ENCODE measurements at places on chromosomes 2 and 18.

DNA sequence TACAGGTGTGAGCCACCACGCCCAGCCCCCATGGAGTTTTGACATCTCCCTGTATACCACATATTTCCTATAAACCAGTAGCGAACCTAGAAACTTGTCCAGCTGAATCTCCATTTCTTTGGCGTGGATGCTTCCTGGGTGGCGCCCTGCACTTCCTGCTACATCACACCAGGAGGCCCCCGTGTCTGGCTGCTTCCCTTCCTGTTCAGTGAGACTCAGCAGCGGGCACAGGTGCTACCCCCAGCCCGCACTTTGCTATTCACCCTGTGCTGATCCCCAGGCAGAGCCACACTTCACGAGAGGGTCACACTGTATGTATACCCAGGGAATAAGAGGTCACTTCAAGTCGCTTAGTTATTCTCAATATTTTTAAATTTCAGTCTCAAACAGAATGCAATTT lies 35.0 kb downstream of the CYP27C1 start:
- DNase-seq, result no peak

GRCh38 chr18:45910405-45911023 lies 56.6 kb downstream of the EPG5 start:
- peak; percentile 2 for DNase-seq

DNA sequence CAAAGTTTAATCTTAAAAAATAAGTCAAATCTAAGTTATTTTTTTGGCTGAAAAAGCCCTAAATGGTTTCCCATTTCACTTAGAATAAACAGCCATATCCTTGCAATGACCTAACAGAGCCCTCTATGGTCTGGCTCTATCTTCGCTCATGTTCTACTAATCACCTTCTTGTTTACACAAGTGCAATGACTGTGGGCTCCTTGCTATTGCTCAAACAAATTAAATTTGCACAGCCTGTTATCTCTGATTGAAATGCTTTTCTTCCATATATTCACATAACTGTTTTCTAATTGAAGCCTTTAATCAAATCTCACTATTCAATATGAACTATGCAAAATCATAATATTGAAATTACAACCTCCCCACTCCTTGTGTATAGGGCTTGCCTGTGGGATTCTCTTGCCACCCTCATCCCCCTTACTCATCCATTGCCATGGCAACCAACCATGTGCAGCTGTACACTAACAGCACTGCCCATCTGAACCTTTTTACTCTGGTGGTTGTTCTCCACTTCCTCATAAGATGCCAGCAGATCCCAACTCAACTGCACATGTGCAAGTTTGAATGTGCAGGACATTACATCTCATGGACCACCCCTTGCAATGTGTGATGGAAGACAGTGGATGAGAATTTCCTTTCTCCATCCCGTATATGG lies 1083.2 kb downstream of the SOCS6 start:
- DNase-seq, result no peak

GRCh38 chr2:138239902-138240491 lies 261.6 kb upstream of the SPOPL start:
- DNase-seq, result no peak

DNA sequence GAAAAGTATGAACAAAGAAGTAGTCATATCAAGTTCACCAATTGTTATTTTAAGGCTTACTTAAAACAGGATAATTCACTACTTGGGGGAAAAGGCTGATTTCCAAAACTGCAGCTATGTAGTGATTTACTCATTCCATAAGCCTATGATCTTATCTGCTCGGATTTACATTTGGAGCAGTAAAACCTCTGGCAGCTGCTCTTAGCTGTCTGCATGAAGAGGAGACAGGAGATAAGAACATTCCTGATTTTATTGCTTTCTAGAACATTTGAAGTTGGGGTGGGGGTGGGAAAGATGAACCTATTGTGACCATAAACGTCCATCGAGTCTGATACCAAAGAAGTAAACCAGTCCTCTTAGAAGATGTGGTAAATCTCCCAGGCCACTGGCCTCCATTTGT lies 120.9 kb downstream of the MMADHC start:
- DNase-seq, result peak; percentile 53

GRCh38 chr2:47230418-47230817 lies 75.3 kb upstream of the STPG4 start:
- no peak for DNase-seq

DNA sequence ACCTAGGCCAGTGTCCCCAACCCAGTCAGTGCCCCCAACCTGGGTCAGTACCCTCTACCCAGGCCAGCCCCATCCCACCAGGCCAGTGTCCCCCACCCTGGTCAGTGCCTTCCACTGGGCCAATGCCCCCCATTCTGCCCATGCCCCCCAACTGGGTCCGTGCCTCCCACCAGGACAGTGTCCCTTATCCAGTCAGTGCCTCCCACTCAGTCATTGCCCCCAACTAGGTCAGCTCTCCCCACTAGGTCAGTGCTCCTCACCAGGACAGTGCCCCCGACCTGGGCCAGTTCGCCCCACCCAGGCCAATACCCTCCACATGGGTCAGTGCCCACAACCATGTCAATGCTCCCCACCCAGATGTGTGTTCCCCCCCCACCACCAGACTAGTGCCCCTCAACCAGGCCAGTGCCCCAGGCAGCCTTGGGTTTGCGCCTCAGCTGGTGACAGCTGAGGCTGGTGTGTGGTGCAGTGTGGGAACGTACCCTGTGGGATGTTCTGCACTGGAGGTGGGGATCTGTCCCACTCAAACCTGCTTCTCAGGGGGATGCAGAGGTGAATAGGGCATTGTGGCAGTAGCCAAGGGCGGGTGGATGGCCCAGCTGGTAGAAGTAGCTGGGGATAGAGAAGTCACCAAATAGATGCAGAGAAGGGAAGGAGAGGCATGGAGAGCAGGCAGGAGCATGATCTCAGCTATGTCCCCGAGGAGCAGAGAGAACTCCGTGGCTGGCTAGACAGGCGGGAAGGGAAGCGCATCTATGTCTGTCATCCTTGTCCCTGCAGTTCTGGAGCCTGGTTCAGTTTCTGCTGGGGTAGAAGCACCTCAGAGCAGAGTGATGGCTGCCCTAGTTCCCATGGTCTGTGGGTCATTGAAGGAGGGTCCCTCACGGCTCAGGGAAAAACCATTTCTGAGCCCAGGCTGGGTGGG lies 168.8 kb downstream of the SH3RF3 start:
- DNase-seq, result no peak

GRCh38 chr2:96533292-96534073 lies 3.1 kb upstream of the ARID5A start:
- peak; percentile 30 for DNase-seq

- no peak for DNase-seq
Measured at GRCh38 chr2:183416753-183417152, 292.5 kb downstream of the NUP35 start.

- no peak for DNase-seq
Measured at GRCh38 chr2:171149986-171150693, 10.6 kb downstream of the TLK1 start.

GRCh38 chr2:17877811-17878280 lies 621 bp upstream of the KCNS3 start:
- DNase-seq, result no peak

- DNase-seq, result no peak
Measured at GRCh38 chr2:233256048-233256447, 4.6 kb downstream of the ATG16L1 start.

DNA sequence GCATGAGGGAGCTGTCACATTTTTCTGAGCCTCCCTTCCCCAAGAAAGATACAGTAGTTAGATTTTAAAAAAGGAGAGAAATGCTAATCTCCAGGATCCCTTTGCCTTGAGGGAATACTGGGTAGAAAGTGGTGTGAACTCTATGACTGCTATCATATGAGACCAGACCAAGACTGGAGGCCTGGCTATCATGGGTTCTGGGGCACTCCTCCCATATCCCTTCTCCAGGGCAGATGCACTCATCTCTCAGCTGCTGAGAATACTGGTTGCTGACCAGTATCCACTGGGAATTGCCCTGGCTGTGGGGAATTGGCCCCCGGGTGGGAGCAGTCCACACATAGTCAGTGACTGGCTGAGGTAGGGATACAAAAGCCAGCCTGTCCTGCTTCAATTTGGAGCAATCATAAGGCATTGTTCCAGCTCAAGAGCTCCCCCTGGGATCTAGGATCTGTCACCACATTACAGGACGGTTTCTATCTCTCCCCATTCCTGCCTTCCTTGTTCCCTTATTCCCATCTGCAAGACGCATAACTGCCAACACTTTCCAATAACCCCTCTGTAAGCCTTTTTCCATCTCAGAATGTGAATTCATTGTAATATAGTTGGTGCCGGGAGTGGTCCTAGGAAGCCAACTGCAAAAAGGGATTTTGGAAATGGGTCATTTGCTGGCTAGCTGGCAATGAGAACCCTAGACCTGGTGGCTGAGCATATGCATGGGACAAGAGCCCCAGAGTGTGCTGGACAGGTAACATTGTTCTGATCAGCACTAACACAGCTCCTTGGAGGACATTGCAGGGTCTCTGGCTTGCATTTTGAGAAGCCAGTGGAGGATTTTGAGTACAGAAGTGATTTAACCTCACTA lies 35.4 kb upstream of the REEP1 start:
- DNase-seq, result peak; percentile 24

DNA sequence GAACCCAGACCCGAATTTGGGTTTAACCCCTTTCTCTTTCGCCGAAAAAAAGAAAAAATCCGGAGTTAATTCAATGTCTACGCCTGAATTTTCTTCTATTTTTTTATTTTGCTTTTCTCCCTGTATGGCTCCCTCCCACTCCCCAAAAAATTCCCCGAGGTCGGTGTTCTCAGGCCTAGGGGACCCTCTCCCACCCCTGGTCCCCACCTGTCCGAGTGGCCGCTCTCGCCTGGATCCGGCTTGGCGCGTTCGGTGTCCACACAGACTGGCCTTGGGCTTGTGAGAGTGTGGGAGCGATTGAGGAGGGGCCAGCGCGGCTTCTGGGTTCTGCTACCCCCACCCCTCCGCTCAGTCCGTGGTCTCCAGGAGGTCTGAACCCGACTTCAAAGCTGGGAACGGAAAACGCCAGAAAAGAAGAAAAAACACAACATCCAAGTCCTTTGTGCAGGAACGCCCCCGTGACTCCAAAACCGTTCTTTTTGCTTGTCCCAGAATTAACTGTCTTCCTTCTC lies 5.7 kb upstream of the EN1 start:
- no peak for DNase-seq

- no peak for DNase-seq
Measured at GRCh38 chr2:231531466-231531865, 1.2 kb upstream of the NMUR1 start.

DNA sequence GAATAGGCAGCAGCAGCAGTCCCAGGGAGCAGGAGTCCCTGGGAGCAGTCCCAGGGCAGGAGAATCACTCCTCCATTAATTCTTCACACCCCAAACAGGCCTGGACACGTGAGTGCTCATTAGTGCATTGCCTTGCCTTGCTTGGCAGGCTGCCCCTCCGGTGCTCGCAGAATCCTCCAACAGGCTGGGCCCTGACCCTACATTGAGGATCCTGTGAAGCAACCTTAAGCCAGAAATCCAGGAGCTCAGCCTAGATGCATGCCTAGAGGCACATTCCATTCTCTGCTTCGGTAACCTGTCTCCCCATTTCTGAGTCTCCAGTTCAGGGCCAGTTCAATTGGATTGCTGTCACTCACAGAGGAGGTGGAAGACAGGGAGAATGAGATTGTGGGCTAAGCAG lies 97.4 kb upstream of the LRATD1 start:
- DNase-seq, result no peak

GRCh38 chr18:77059294-77059916 lies 73.2 kb downstream of the MBP start:
- DNase-seq, result peak; percentile 19

GRCh38 chr2:181366675-181367175 lies 90.5 kb upstream of the ITGA4 start:
- DNase-seq, result no peak

DNA sequence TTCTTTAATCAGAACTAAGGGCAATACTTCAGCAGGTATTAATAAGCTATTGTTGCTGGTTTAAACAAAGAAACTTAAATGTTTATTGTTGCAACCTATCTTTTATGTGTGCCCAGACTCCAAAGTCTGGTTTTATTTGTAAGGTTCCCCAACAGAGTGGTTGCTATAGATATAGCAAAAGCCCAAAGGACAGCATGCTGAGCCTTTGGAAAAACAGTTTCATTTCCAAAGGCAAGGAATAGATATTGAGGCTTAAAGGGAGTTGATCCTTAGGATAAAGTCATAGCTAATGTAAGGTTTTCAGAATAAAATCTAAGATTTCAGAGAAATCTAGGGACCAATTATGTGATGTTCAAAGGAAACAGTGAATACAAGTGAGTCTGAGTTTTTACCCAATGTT lies 413.2 kb upstream of the SLC14A2 start:
- no peak for DNase-seq

- DNase-seq, result peak; percentile 95
Measured at GRCh38 chr2:183579686-183580085, 455.4 kb downstream of the NUP35 start.

GRCh38 chr2:151668737-151669136 lies 65.5 kb downstream of the NEB start:
- DNase-seq, result no peak

GRCh38 chr2:219650426-219651248 lies 23.2 kb downstream of the SLC4A3 start:
- DNase-seq, result no peak

DNA sequence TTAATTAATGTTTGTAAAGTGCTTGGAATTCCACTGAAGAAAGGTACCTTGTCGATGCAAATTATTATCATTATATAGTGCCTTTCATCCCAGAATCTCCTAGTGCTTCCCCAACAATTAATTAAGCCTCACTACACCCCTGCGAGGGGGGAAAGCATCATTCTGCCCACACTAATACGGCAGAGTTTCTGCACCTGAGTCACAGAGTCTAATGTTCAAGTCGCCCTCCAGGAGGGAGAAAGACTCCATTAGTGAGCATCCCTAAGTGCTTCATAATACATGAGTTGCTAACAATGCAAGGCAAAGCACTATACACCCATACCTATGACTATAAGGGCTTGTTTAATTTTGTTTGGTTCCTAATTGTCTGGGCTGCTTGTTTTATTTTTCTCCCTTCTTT lies 25.4 kb upstream of the NRP2 start:
- DNase-seq, result no peak

GRCh38 chr2:195709901-195710806 lies 53.1 kb downstream of the SLC39A10 start:
- DNase-seq, result peak; percentile 2

- no peak for DNase-seq
Measured at GRCh38 chr2:99554238-99554637, 64.4 kb upstream of the REV1 start.

- DNase-seq, result no peak
Measured at GRCh38 chr2:167955264-167955906, 292.0 kb downstream of the STK39 start.

GRCh38 chr18:70086085-70086484 lies 119.4 kb downstream of the RTTN start:
- no peak for DNase-seq

DNA sequence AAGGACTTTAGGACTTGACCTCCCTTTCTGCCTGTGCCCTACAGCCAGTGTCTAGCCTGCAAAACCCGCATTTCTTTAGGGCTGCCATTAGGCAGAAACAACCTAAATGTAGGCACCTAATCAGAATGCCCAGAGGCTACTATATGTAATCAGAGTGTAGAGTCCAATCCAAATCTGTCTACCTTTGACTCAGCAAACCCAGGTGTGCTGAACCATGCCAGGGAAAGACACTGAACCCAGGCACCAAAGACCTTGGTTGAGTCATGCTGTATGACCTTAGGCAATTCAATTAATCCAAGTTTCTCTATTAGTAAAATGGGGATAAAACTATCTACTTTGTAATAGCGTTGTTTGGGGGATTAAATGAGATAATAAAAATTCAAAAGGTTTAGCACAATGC lies 20.7 kb downstream of the CAPN14 start:
- no peak for DNase-seq

Measured in NCI-H226 (cell line).